Hair follicular keratinocyte (primary cell): ENCODE measurements at places on chromosomes 2 and 18. TPM values are rescaled to one million over a fixed set of nuclear protein-coding genes. Genes with fewer than 3 reads are reported as not detected.

The POTEC gene
- not detected in 2 replicates for total RNA-seq

The TEX44 gene
- not detected in 2 replicates for total RNA-seq

The LYPD1 gene
- not detected in 2 replicates for total RNA-seq

The SERPINB11 gene
- not detected in 2 replicates for total RNA-seq
